ENCODE measurements at places on chromosomes 11 and 22. TPM values are rescaled to one million over a fixed set of nuclear protein-coding genes. Genes with fewer than 3 reads are reported as not detected.

DNA sequence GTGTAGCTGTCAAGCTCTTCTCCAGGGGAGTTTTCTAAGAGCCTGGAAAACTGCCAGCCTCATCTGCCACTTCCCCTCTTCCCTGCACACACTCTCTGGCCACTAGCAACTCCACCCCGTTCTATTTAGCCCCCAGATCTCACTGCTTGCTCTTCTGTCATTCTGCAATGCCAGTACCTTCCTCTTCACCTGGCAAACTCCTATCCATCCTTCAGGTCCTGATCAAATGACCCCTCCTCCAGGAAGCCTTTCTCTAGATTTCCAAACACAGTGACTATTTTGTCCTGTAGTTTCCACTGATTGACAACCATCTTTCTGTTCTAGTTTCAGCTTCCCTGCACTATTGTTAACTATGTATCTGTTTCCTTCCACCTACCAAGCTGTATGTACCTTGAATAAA lies 437.7 kb downstream of the SOX6 start:
- no peak overlapping the region for H3K4me3 ChIP-seq
- no peaks in the 10 kb centered on the region for H3K36me3 ChIP-seq
- H3K27me3 ChIP-seq = no peaks in the 10 kb centered on the region
- no peaks in the 10 kb centered on the region for H3K4me1 ChIP-seq
- no peak overlapping the region for H3K27ac ChIP-seq

- no peak overlapping the region for H3K4me3 ChIP-seq
- H3K4me1 ChIP-seq = no peaks in the 10 kb centered on the region
- H3K36me3 ChIP-seq = peaks cover 22% of the 10 kb centered on the region
- no peaks in the 10 kb centered on the region for H3K27me3 ChIP-seq
- no peak overlapping the region for H3K27ac ChIP-seq
- DNase-seq = peak; percentile 11
Observed at GRCh38 chr11:22244986-22245592, 52.2 kb downstream of the ANO5 start.

DNA sequence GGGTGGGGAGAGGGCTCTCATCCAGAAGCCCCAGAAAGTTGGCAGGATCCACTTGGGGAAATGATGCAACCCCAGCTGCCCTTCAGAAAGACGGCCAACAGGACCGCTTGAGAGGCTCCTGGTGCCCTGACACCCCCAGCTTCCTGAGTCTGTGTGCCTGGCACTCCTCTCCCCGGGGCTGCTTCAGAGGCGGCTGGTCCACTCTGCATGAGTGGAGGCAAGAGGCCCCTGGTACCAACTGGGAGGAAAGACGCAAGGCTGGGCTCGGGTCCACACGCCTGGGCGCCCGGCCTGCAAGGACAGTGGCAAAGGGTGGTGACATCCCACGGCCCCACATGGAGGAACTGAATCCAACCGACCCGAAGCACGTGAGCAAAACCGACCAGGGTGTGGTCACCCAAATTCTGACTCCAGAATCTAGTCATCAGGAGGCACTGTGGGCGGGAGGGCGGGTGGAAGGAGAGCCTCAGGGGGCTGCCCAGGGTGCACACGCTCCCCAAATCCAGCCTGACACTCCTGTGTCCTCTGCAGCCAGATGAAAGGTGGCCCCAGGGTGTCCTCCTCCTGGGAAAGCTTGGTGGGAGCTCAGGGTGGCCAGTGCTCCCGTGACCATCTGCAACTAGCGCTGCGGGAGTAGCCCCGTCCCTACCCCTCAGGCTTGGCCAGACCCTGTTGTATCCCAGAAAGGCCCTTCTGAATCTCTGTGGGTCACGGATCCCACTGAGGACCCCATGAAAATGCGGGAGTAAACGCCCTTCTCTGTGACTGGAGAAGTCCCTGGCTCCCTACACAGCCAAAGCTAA lies 3.7 kb downstream of the RNH1 start:
- H3K36me3 ChIP-seq = peaks cover 40% of the 10 kb centered on the region
- no peaks in the 10 kb centered on the region for H3K27me3 ChIP-seq
- peak; percentile 50 for DNase-seq
- peaks cover 80% of the 10 kb centered on the region for H3K4me1 ChIP-seq
- H3K27ac ChIP-seq = peak overlapping the region; percentile 44

GRCh38 chr11:9535189-9535781 lies 38.2 kb upstream of the WEE1 start:
- DNase-seq = peak; percentile 83
- H3K27ac ChIP-seq = no peak overlapping the region

GRCh38 chr11:111444040-111444439 lies 65.0 kb upstream of the POU2AF1 start:
- H3K36me3 ChIP-seq = no peaks in the 10 kb centered on the region
- H3K4me3 ChIP-seq = no peak overlapping the region
- no peak overlapping the region for H3K27ac ChIP-seq
- no peaks in the 10 kb centered on the region for H3K27me3 ChIP-seq

GRCh38 chr11:96012086-96012824 lies 88.3 kb upstream of the MTMR2 start:
- H3K27ac ChIP-seq = peak overlapping the region; percentile 65
- H3K36me3 ChIP-seq = no peaks in the 10 kb centered on the region
- peak; percentile 43 for DNase-seq
- H3K4me1 ChIP-seq = peaks cover 9% of the 10 kb centered on the region

DNA sequence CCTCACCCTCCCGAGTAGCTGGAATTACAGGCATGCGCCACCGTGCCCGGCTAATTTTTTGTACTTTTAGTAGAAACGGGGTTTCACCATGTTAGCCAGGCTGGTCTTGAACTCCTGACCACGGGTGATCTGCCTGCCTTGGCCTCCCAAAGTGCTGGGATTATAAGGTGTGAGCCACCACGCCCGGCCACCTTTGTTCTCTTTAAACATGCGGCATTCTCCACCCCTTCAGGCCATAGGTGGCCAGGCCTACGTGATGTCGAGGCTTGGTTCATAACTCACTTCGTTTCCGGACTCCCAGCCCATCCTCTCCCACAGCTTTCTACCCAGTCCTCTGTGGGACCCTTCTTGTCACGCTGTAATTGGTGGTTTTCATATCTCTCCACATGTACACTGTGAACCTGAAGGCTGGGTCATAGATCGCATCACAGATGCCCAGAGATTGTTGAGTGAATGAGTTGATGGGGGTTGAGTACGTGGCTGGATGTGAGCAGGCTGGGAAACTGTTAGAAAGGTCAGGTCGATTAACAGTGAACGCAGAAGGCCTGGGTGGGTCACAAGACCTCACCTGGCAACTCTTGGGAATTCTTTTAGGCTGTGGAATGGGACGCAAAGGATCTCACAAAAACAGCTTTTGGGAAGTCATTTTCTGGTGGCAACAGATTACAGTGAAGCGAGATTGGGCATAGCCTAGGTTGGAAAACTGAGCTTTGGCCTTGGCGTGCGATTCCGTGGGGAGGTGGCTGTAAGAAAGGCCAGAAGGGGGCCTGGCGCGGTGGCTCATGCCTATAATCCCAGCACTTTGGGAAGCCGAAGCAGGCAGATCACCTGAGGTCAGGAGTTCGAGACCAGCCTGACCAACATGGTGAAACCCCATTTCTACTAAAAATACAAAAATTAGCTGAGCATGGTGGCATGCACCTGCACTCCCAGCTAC lies 44.5 kb downstream of the ST14 start:
- H3K27me3 ChIP-seq = no peaks in the 10 kb centered on the region
- H3K4me1 ChIP-seq = no peaks in the 10 kb centered on the region
- H3K27ac ChIP-seq = no peak overlapping the region
- DNase-seq = no peak

DNA sequence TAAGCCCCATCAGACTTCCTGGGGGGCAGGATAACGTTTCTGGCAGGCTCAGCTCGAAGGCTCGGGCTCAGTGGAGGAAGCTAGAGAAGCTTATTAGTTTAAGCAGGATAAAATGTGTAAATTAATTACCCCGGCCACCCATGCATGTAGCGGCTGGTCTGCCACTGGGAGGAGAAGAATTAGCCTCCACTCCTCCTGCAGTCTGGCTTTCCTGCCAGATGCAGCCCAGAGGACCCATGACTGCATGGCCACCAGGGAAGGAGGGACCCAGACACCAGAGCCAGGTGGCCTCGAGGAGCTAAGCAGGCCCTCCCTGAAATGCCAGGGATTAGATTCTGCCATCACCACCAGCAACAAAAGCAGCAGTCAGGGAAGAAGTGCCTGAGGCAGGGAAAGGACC lies 32.3 kb downstream of the TRIM29 start:
- no peak overlapping the region for H3K4me3 ChIP-seq
- no peak for DNase-seq
- H3K36me3 ChIP-seq = no peaks in the 10 kb centered on the region
- H3K27me3 ChIP-seq = peaks cover 33% of the 10 kb centered on the region

- H3K4me3 ChIP-seq = no peak overlapping the region
- no peaks in the 10 kb centered on the region for H3K27me3 ChIP-seq
- no peak overlapping the region for H3K27ac ChIP-seq
Observed at GRCh38 chr11:46537537-46538295, 56.1 kb downstream of the AMBRA1 start.

GRCh38 chr11:127071606-127072005 lies 71.0 kb upstream of the KIRREL3 start:
- H3K4me1 ChIP-seq = no peaks in the 10 kb centered on the region
- no peaks in the 10 kb centered on the region for H3K36me3 ChIP-seq
- no peak for DNase-seq
- H3K27ac ChIP-seq = no peak overlapping the region

DNA sequence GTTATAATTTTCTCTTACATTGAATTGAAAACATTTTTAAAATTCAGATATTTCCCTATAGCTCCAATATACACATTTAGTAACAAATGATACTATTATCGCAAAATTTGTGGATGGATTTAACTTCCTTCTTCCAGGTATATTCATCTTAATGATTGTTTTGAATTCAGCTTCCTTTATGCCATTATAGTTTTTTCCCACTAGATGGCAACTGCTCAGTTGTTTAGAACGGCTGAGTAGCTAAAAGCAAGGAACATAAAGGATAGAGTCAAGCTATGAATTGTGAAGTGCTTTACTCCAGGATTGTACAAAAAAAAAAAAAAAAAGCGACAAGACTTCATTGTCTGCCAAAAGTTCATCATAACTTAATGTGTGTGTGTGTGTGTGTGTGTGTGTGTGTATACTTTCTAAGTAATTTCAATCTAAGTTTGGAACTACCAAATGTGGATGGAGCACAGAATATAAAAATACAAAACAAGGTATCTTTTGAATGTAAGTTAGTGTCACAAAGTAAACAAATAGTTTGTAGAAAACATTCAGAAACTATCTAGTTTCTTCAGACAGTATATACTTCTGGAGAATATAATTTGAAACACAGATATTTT lies 846.4 kb downstream of the DLG2 start:
- no peak overlapping the region for H3K4me3 ChIP-seq
- no peak overlapping the region for H3K27ac ChIP-seq
- no peak for DNase-seq

- H3K27ac ChIP-seq = no peak overlapping the region
- H3K4me1 ChIP-seq = peaks cover 37% of the 10 kb centered on the region
- H3K36me3 ChIP-seq = no peaks in the 10 kb centered on the region
- H3K4me3 ChIP-seq = no peak overlapping the region
Observed at GRCh38 chr22:33470456-33470855, 412.3 kb upstream of the SYN3 start.

DNA sequence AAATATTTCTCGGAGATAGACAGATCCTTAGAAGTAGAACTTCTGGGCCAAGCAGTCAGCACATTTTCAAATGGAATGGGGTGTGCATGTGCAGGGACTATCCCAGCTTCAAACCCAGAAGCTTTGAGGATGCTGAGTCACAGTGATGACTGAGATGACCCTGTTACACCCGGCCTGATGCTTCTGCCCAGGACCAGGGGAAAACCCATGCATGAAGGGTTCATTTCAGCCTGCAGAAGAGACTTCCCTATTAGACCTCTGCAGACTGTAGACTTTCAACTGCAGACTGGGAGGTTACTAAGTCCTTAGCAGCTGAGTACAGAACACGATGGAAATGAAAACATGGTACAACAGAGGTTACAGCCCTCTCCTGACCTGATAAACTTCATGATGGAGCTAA lies 3.6 kb upstream of the OR2AT4 start:
- H3K4me1 ChIP-seq = no peaks in the 10 kb centered on the region
- no peaks in the 10 kb centered on the region for H3K36me3 ChIP-seq
- H3K27ac ChIP-seq = no peak overlapping the region
- peaks cover 15% of the 10 kb centered on the region for H3K27me3 ChIP-seq

DNA sequence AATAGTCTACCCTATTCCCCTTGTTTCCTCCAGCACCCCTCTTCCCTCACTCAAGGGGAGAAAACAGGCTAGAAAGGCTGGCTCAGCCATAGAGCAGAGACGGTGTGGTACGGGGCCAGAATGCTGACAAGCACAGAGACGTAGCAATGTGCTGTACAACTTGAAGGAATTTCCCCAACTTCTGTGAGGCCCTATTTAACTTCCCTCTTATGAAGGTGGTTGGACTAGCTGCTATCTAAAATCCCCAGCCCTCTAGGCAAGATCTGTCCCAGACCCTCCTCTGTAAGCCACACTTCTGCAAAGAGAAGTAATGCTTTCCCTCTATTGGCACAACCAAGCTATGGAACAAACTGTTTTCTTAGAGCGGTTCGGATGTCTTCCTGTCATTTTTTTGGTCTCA lies 37.8 kb downstream of the PLEKHA7 start:
- no peak overlapping the region for H3K27ac ChIP-seq
- no peaks in the 10 kb centered on the region for H3K27me3 ChIP-seq
- DNase-seq = no peak
- no peaks in the 10 kb centered on the region for H3K36me3 ChIP-seq
- no peaks in the 10 kb centered on the region for H3K4me1 ChIP-seq
- H3K4me3 ChIP-seq = no peak overlapping the region

- no peaks in the 10 kb centered on the region for H3K36me3 ChIP-seq
- DNase-seq = no peak
- no peaks in the 10 kb centered on the region for H3K27me3 ChIP-seq
- no peaks in the 10 kb centered on the region for H3K4me1 ChIP-seq
Observed at GRCh38 chr11:74870485-74870884, 78.4 kb downstream of the XRRA1 start.

DNA sequence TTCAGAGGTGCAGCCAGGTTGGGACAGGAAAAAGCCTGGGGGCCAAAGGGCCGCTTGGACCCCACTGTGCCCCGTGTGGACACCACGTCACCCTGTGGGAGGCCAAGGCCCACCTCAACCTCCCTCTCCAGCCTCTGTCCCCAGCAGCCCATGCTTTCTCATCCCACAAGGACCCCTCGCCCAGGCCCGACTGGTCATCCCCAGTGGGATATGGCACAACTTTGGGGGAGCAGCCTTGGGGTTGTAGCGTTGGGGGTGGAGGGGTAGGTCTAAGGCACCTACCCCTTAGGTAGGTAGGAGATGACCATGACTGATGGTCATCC lies 44.0 kb downstream of the IGF2 start:
- no peak overlapping the region for H3K27ac ChIP-seq
- H3K27me3 ChIP-seq = no peaks in the 10 kb centered on the region
- peaks cover 30% of the 10 kb centered on the region for H3K4me1 ChIP-seq

- peaks cover 9% of the 10 kb centered on the region for H3K4me1 ChIP-seq
- H3K4me3 ChIP-seq = peak overlapping the region; percentile 25
- DNase-seq = peak; percentile 10
- no peaks in the 10 kb centered on the region for H3K36me3 ChIP-seq
Observed at GRCh38 chr11:40292721-40293508, 1166.5 kb downstream of the LRRC4C start.

The TMPRSS6 gene
- not detected for total RNA-seq

The CEND1 gene
- 0.80 TPM for total RNA-seq

The DSCAML1 gene
- total RNA-seq = 1.1 TPM

The CTNND1 gene
- 62.1 TPM for total RNA-seq

The TMPRSS4 gene
- total RNA-seq = not detected

The CRKL gene
- 49.1 TPM for total RNA-seq

The DDX10 gene
- 10.8 TPM for total RNA-seq

Data from heart right ventricle (tissue), 16 donors.